ENCODE measurements at places on chromosomes 3 and 15.
A peak's percentile ranks its signal among the peaks of the same experiment; 100 is the strongest.

- DNase-seq: peak; percentile 76
Measured at GRCh38 chr15:64507293-64507802, 47.0 kb downstream of the ZNF609 start.

- peak; percentile 82 for DNase-seq
Measured at GRCh38 chr3:111803123-111803593, 55.9 kb upstream of the PHLDB2 start.

GRCh38 chr3:37969596-37970100 is 20.9 kb upstream of the VILL start:
- no peak for DNase-seq

DNA sequence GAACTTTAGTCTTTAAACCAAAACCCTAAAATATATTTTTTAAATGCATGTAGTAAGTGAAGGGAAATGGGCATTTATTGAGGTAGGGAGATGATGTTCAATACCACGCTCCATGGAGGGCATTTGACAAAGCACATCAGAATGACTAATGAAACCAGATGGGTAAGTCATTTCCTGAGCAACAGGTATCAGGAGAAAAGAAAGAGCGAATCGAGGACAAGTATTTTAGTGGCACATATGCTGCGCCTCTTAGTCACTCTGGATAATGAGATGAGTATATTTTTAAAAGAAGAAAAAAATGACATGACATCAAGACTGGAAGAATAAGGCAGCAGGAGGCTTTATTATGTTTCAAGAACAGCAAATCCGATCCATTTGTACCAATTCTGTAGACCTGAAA is 129.0 kb upstream of the ARHGEF3 start:
- DNase-seq: no peak
